Stimulated activated CD4-positive, alpha-beta T cell treated with anti-CD3 and anti-CD28 coated beads, TNF-alpha, amount 100 ng/mL, for 48 hours (primary cell): ENCODE measurements at places on chromosomes 12 and 14.

DNA sequence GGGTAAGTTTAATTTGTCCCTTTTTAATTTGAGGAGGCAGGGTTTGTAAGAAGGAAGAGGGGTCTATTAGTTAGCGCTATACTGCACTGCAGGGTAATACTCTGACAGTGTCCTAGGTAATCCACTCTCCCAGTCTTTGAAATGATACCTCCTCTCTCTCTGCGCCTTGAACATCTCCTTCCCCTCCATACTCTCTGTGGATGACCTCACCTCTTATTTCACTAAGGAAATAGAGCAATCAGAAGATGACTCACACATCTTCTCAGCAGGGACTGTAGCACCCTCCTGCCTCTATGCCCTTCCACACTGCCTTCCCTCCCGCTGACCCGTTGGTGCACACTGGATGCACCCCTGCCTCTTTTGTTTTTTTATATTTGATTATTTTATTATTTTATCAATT lies 94.2 kb downstream of the GRIP1 start:
- DNase-seq, result no peak

DNA sequence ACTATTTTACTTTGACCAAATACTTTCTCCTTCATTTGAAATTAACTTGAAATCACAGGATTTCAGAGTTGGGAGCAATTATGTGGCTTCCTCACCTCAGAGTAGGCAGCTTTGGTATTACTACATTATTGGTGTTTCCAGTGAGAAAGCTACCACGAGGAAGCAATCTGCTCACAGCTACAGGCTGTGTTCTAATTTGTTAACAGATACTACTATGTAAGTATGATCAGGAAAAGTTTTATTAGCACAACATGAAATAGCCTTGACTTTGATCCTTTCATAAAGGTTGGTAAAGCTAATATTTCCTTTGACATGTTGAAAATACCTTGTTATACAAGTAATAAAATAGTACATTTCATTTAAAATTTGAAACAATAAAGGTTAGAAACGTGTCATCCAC lies 30.6 kb downstream of the TAOK3 start:
- DNase-seq, result no peak

GRCh38 chr12:88706286-88706685 lies 126.0 kb upstream of the KITLG start:
- DNase-seq, result no peak

DNA sequence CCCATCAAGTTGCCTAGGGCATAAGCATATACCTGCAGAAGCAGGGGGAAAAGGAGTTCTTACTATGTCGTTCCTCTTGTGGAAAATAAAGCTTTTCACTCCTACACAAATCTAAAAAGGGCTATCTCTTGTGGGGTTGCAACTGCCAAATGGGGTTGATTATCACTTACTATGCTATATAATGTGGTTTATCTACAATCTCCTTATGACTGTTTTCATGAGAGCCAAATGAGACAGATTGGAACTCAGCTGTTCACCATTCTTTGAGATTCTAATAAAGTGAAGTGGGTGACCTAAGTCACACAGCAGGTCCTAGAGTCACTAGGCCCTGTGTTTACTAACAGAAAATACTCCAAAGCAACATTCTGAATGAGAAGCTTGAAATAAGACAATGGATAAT lies 47.7 kb downstream of the CIT start:
- no peak for DNase-seq

- DNase-seq, result no peak
Observed at GRCh38 chr14:100392356-100392755, 69.2 kb downstream of the SLC25A47 start.

DNA sequence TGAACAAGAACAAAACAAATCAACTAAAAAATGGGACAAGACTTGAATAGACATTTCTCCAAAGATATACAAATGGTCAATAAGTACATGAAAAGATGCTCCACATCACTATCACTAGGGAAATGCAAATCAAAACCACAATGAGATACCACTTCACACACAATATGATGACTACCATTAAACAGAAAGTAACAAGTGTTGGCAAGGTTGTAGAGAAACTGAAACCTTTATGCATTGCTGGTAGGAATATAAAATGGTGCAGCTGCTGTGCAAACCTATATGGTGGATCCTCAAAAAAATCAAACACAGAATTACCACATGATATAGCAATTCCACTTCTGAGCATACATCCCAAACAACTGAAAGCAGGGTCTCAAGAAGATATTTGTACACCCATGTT lies 5.2 kb downstream of the SMAGP start:
- DNase-seq, result no peak

DNA sequence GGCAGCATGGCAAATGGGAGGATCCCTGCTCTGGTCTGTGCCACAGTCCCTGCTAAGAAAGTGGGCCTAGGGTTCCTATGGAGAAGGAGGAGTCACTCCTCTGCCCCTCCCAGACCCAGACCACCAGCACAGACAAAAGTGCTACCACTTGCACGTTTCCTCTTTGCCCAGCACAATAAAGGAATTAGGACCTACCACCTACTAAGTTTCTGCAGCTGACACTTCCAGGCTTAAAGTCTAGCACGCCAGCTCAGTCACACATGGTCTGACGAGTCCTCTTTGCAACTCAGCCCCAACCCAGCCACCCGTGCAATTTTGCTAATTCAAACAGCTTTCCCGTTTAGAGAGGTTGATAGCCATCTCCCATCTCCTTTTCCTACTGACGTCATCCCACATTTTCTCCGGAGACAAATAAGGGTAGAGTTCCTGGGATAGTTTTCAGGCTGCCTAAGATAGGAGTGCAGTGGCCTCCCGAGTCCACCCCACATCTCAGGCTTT lies 66.2 kb upstream of the PTGR2 start:
- no peak for DNase-seq

DNA sequence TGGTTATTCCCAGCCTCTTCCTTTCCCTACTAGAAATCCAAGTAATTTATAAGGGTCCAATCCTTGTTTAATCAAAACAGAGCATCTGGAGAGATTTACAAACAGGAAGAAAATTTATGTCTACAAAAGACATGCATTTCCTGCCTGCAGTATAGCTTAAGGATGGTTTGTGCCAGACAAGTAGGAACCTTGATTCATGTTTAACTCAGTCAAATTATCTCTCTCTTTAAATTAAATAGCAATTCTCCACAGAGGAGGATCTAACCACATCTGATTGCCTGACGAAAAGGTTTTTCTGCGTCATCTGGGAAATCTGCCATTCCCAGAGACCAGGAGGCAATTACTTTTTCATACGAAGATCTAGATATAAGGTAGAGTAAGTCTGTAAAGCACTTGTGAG lies 105.2 kb downstream of the ZFC3H1 start:
- no peak for DNase-seq

DNA sequence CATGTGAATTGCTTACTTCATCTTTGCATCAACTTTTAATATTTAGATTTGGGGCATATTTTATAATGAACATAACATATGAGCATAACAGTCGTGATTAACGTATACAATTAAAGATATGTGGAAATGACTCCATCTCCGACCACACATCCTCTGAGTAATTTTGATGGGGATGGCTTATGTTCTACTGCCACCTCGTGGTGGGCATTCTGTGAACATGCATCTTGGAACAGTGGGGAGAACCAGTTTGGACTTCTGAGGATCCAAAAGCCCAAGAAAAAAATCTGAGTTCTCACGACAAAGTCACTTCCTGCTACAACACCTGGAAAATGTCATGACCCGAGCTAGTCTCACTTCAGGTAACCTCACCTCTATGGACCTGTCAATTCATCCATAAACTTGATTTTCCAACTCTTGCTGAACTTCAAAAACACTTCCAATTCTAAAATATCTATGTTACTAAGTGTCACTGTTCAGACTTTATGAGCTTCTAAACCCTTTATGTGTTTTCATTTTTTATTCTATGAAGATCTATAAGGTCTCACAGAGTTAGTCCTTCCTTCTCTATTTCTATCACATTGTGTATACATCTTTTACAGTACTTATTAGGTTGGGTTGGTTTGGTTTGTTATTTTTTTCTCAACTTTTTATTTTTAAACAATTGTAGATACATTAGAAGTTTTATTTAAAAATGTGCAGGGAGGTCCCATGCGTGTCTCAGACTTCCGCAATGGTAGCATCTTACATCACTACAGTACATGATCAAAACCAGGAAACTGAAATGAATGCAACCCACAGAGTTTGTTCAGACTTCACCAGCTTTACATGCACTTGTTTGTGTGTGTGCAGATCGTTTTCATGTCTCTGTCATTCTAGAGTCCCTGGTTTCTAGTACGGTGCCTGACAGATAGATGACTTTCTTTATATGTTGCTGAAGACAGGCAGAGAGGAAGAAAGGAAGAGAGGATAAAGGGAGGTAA lies 38.2 kb upstream of the STAB2 start:
- peak; percentile 60 for DNase-seq

- no peak for DNase-seq
Observed at GRCh38 chr12:93145086-93145485, 216.0 kb upstream of the EEA1 start.

DNA sequence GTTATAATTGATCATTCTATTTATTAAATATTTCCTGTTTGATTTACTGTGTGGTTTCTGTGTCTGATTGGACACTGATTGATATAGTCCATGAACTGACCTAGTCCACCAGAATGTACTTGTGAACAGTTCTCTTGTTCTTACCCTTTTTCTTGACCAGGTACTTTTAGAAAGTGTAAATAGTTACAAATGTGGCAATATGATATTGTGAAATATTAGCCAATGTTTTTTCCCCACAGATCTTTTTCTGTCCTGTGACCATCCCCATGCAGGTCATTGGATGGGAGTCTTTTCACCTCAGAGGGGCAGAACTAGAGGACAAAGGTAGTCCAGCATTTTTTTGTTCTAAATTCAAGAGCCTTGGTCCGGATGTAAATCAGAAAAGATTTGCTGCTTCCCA lies 8.3 kb upstream of the CRY1 start:
- DNase-seq, result no peak

- DNase-seq, result no peak
Observed at GRCh38 chr14:101113108-101113612, 209.6 kb upstream of the RTL1 start.

DNA sequence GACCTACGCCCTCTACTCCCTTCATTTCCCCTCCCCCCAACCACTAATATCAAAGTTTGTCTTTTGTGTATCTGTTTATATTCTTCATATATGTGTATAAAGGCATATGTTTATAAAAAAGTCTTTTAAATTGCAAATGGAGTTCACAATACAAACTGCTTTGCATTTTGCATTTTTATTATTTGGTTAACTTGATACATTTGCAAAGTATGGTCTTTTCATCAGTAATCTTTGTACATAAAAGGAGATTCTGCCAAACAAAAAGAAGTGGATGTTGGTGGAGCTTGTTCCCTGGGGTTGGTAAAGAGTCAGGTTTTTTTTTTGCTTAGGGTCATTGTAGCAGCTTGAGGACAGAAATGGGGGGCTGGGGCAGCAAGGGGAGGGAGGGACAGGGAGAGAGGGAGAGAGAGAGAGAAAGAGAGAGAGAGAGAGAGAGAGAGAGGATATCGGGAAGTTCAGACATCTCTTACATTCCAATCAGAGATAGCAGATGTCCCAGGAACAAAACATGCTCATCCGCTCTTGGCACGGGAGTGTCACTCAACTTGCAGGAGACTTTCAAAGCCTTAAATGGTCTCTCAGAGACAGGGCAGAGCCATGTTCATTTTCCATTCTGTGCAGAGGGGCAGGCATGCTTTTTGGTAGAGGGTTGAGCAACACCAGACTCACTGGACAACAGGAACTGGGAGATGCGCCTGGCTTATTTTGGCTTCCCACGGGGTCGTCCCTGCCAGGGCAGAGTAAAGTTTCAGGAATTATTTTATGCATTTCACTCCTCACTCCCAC lies 44.8 kb upstream of the TBX5 start:
- no peak for DNase-seq

GRCh38 chr14:26839481-26839880 lies 241.6 kb upstream of the NOVA1 start:
- DNase-seq, result no peak

- no peak for DNase-seq
Observed at GRCh38 chr14:44279357-44279756, 227.7 kb downstream of the FSCB start.

GRCh38 chr14:69850086-69850735 lies 29.0 kb upstream of the SMOC1 start:
- no peak for DNase-seq

DNA sequence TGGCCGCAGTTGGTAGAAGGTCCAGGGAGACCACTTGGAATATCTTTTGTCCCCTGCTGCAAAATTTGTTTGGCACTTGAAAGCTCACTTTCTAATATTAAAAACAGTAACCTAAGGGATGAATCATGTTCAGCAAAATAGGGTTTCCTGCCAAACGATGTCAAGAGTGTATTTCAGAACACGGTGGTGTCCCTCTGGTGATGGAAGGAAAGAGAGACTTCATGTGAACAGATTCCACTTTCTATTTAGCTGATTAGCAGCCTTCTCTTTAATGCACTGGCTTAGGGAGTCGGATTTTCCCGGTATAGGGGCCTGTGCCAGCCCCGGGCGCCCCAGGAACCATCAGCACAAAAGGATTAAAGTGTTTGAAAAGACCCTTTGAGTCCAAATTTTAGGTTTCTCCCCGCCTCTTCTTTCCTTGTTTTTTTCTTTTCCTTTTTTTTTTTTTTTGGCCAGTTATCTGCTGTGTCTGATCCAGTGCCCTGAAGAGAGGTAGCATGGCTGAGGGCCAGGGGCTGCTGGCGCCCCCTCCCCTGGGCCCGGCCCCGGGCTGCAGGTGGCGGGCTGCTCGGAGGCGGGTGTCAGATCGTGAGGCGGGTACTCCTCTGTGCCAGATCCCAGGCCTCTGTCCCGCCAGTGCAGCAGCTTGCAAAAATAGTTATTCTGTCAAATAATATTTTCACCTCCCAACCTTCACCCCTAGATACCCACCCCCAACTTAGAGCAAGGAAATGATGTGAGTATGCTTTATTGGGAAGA lies 88.3 kb downstream of the TESC start:
- DNase-seq, result no peak

DNA sequence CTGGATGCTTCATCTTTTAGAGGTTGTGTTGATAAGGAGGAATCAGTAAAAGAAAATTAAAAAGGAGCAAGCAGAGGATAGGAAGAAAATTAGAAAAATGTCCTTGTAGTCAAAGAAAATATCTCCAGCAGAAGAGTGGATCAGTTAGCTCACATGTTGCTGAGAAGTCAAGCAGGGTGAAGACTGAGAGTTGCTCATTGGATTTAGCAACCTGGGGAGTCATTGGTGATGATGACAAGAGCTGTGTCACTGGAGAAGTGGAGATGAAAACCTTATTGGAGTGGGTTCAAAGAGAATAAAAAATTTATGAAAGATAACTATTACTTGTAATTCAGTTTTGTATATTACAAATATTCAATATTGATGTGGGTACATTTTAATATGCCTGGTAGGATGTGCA lies 9.8 kb downstream of the FRMD6 start:
- no peak for DNase-seq

GRCh38 chr12:26465419-26466097 lies 270.2 kb downstream of the SSPN start:
- no peak for DNase-seq

DNA sequence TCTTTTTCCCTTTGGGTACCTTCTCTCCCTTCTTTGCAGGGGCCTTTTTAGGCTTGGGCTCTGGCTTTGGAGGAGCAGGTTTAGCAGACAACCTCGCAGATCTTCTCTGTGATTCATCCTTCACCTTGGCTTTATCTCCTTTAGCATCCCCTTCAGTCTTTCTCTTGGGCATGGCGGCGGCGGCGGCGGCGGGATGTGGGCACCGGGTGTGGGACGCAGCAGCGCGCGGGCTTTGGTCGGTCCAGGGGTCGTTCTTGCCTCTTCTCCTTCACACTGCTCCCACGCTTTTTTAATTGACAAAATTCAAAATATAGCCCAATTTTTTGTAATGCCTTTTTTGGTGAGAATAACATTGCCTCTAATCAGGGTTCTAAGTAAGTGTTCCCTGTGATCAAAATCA lies 8.6 kb downstream of the TRMT5 start:
- no peak for DNase-seq

- DNase-seq, result no peak
Observed at GRCh38 chr12:57775563-57776246, 3.3 kb downstream of the EEF1AKMT3 start.
